NCI-H69 (cell line): ENCODE measurements at places on chromosomes 7 and 10.

DNA sequence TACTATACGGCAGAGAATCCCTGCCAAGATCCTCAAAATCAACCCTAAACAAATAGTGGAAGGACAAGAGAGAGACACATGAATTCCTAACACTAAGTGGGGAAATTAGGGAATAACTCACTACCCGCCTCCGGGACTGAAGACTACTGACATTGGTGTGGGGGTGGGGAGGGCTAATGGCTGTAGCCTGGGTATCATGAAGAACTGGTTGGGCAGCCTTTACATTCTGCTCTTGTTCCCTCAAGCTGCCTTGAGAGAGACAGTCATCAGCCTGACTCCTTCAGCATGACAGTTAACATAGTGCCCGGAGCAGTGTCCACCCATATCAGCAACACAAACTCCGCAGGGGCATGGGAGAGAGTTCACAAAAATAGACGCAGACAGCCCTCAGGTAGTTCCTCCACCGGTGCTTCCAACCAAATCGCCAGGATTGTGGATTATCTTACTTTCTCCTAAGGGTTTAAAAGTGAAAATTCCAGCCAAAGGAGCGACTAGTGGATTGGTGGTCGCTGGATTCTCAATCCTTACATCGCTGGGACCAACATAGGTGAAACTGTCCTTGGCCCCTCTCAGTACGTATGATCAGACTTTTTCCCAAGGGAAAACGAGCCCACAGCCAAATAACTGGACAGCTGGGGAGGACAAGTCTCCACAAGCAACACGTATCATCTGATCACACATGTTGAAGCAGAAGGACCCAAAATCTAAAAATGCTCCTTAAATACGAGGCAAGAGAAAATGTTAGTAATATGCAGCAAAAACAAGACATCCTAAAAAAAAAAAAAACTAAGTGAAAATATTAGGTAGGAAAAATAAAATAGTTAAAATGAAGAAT, 22.6 kb downstream of the TMEM254 start:
- no peak for DNase-seq

GRCh38 chr7:43781726-43782607, 23.5 kb downstream of the BLVRA start:
- DNase-seq, result no peak

DNA sequence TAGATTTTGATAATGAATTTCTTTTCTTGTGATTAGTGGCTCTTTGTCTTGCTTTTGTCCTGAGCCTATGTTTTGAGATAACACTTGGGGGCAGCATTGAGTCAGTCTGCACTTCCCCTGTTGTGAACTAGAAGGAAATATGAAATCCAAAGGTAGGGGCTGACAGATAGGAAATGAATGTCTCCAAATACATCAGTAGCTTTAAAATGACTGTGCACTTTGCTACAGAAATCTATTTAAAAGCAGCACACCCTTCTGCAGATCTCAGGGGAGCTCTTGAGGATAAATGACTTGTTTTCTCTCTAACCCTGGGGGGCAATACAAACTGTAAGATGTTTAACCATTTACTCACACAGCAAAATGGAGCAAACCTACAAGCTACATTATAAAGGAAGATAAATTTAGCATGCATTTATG, 176.0 kb upstream of the MYO3A start:
- DNase-seq, result peak; percentile 96

- no peak for DNase-seq
Measured at GRCh38 chr7:17654940-17655339, 285.4 kb downstream of the SNX13 start.

- DNase-seq, result no peak
Measured at GRCh38 chr7:92697414-92697813, 107.2 kb upstream of the FAM133B start.

GRCh38 chr10:78875932-78876331, 192.8 kb upstream of the ZMIZ1 start:
- DNase-seq, result no peak

DNA sequence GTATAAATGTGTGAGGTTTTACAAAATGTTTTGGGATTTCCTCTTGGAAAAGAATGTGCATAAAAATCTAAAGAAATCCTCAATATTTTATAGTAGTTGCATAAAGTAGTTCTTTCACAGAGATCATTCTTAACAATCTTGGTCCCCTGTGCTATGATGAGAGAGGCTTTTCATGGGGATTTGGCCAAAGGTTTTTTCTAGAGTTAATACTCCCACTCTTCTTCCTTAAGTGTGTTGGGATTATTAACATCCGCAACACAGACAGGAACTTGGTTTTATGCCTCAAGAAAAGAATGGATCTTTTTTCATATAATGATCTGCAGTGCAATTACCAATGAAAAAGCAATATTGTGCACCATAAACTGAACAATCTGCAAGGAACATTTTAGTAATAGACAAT, 71.5 kb downstream of the AGMO start:
- peak; percentile 13 for DNase-seq

GRCh38 chr7:69871213-69871885, 273.1 kb downstream of the AUTS2 start:
- no peak for DNase-seq

DNA sequence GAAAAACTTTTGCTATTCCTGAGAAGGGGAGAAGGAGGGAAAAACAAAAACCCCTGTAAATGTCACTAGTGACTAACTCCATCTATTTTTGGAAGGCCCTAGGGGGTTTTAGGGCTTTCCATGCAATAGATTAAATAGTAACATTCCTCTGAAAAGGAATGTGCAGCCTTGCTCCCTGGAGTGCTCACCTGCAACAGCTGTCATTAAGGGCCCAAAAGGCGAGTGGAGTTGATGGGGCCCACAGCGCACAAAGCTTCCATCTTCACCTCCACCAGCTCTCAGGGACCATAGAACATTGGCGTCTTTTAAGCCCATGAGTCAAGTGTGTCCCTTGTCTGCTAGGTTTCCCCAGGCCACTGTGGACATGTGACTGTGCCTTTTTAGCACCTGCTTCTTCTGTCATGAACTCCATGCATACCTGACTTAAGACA, 58.0 kb upstream of the IL6 start:
- no peak for DNase-seq

DNA sequence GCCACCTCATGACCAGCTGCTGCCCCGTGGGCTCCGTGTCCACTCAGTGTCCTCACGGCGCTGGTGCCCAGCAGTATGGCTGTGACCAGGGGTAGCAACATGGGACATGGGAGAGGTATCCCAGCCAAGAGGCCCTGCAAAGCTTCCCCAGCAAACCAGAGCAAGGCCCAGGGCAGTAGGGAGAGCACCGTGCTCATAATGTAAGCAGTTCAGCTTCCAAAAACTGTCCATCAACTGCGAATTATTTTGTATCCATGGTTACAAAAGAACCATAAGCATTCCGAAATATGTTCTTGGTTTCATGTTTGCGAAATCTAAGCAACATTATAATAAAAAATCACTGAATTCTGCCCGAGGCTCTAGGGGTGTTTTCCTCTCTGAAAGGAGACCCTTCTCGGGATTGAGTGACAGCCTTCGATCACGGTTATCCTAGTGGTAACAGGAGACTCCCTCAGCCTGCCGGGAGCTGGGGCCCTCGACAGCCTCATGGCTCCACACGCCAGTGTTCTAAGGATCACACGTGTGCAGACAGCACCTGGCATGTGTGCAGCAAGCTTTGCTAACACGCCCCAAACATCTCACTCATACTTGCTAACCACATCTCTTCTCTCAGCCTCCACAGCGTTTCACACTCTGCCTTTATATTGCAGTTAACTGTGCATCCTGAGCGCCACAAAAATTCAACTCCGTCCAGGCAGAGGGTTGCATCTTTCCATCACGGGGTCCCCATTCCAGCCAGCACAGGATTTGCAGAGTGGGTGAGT, 117.6 kb downstream of the DIP2C start:
- DNase-seq, result no peak

- no peak for DNase-seq
Measured at GRCh38 chr10:6492896-6493295, 87.2 kb downstream of the PRKCQ start.

GRCh38 chr10:99234791-99235657, 628 bp downstream of the HPSE2 start:
- no peak for DNase-seq

DNA sequence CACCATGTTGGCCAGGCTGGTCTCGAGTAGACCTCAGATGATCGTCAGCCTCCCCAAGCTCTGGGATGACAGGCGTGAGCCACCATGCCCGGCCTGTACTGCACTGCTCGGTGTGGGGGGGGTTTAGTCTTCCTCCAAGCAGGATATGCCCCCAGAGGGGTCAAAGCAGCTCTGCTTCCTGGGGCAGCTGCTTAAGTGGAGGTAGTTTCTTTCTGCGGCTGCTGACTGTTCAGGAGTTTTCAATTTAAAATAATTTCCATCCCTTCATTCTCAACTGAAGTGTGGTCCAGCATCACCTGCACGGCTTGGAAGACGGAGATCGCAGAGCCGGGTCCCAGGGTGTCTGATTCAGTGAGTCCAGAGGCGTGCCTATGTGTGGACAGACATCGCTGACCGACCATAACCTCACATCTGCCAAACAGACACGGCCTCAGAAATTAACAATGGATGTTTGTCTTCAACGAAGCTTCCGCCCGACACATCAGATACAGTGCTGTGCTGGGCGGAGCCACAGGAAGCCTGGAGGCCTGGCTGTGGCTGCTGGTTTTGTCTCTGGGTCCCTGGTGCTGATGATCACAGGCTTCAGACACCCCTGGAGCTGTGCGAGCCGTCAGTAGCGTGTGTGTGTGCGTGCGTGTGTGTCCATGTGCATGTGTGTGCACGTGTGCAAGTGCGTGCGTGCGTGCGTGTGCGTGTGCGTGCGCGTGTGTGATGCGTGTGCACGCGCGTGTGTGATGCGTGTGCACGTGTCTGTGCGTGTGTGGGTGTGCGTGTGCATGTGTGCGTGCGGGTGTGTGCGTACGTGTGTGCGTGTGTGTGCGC, 226.5 kb upstream of the PITRM1 start:
- DNase-seq, result no peak

GRCh38 chr10:110150981-110151380, 56.4 kb upstream of the MXI1 start:
- peak; percentile 11 for DNase-seq

DNA sequence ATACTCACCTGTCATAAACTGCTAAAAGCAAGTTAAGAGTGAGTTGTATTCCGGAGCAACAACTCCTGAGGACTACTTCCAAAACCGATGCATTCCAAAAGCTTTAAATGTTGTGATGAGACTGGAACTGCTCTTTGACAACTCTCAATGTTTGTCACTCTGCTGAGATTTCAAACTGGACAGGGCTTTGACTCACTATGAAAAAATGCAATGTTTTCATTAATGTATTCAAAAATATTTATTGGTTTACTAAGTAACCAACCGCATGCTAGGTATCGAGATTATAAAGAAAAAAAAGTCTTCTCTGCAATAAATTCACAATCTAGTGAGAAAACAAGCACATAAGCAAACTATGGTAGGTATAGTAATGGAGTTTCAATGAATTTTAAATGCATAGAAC, 107.9 kb upstream of the GNAI1 start:
- no peak for DNase-seq

DNA sequence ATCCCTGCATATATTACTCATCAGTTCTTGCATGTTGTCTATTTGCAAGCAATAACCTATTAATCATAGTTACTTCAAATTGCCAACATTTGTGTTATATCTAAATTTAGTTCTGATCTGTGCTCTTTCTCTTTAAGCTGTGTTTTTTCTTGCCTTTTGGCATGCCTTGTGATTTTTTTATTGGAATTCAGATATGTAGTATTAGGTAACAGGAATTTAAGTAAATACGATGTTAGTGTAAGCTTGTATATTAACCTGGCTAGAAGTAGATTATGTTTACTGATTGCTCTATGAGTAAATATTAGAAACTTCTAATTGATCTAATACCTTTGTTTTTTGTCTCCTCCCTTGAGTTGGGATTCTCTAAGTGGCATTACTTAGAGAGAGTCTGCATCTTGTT, 718.9 kb upstream of the POT1 start:
- DNase-seq, result no peak

- DNase-seq, result no peak
Measured at GRCh38 chr10:27819781-27820531, 74.3 kb upstream of the MKX start.

GRCh38 chr7:2120841-2121830, 111.6 kb downstream of the MAD1L1 start:
- peak; percentile 61 for DNase-seq

DNA sequence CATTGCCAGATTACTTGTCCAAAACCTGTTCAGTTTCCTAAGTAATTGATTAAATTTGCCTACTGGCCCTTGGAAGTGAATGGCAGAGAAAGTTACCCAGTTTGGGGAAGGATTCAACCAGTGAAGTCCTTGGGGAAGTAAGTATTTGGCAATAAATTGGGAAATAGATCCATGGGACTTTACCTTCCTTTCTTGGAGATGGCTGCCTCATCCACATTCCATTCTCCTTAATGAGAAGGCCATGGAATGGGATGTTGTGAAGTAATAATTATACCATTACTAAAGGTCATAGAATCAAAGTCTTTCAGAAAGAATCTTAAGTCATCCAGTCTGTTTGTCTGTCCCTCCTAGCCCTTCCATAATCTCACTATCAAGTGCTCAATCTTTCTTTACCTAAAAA, 4.5 kb upstream of the COPG2 start:
- DNase-seq, result no peak

DNA sequence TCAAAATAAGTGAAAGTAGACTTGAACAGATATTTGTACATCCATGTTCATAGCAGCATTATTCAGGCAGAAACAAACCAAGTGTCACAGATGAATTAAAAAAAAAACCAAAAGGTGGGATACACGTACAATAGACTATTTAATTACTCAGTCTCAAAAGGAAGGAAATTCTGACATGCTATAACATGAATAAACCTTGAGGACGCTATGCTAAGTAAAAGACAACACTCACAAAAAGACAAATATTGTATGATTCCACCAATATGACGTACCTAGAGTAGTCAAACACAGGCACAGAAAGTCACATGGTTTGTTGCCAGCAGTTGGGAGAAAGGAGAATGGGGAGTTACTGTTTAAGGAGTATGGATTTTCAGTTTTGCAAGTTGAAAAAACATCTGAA, 18.0 kb upstream of the CFAP70 start:
- no peak for DNase-seq

DNA sequence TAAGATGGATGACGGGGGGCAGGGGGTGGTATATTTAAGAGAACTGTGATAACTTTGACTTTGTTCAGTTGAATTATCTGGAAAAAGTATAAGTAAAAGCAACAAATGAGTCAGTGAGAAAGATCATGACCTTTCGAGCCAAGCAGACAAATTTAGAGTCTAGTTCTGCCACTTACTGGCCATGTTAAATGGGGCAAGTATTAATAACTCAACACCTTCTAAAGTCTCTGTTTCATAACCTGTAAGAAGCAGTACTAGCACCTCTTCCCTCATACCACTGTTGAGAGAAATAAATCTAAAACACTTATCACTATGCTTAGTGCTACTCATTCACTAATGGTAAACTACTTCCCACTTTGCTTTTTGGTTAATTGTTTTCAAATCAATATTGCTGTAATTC, 604.4 kb upstream of the LRRN3 start:
- no peak for DNase-seq
